ENCODE measurements at places on chromosomes 5 and 9.
A peak's percentile ranks its signal among the peaks of the same experiment; 100 is the strongest.

- DNase-seq, result no peak
These were observed 353 bp downstream of the ACSL6 start for GRCh38 chr5:132010989-132011621.

- DNase-seq, result no peak
These were observed 120.9 kb downstream of the SSBP2 start for GRCh38 chr5:81629986-81630385.

- DNase-seq, result peak; percentile 56
These were observed 70.9 kb downstream of the SPRY4 start for GRCh38 chr5:142253938-142254337.

DNA sequence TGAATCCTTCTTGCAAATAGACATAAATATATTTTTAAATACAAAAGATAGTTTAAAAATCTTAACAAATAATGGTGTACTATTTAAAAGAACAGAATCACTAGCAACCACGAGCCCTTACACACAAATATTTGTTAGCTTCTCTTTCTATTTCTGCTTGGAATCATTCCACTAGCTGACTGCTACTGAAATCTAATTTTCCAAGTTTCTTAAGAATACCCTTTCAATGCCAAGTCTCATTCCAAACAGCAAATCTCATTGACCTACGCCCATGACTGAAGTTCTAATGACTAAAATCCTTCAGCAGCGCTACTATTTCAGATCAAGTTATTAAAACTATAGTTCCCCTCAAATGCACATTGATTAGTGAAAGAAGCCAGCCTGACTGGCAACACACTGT is 13.2 kb upstream of the PPP1R2B start:
- DNase-seq, result no peak

DNA sequence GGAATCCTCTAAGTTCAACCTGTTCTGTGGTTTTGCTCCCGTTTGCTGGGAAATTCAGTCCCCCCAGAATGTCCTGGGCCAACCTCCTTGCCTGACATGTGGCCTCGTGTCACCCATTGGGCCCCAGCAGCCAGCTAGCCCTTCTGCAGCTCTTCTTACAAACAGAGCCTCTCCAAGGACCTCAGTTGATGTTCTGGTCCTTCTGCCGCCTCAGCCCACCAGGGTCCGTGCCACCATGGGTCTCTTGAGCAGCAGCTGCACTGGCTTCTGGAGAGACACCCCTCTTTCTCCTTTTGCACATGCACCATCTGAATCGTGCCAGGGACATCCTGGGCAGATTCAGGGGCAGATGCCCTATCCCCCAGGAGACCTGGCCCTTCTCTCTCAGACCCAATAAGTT is 85.0 kb downstream of the LMX1B start:
- no peak for DNase-seq

GRCh38 chr5:149117970-149118369 is 23.3 kb upstream of the ABLIM3 start:
- DNase-seq, result no peak

DNA sequence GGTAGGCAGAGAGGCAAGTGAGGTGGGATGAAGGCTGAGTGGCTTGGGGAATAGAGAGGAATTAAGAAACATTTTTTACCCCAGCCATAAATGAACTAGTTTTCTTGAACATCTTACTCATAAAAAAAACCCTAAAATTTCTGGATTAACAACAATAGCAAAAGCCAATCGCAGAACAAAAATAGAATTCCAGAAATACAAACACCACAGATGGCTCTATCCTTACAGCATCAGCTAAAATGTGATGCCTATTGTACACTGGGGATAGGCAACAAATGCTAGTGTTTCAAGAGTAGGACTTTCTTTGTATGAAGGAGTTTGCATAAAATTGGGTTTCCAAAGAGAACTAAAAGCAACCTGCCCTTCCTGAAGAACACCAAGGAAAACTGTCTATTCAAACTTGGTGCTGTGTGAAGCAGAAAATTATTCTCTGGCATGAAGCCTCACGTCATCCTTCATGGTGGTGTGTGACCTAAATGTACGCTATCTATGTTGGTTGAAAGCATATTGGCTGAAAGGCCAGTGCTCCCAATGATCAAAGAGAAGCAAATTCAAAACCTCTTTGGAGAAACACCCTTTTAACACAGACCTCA is 82.9 kb downstream of the JAKMIP2 start:
- DNase-seq, result no peak

- DNase-seq, result no peak
These were observed 1983.5 kb upstream of the C9orf72 start for GRCh38 chr9:29556746-29557145.

GRCh38 chr5:165617491-165617890 is 2112.1 kb downstream of the MAT2B start:
- DNase-seq, result peak; percentile 67

DNA sequence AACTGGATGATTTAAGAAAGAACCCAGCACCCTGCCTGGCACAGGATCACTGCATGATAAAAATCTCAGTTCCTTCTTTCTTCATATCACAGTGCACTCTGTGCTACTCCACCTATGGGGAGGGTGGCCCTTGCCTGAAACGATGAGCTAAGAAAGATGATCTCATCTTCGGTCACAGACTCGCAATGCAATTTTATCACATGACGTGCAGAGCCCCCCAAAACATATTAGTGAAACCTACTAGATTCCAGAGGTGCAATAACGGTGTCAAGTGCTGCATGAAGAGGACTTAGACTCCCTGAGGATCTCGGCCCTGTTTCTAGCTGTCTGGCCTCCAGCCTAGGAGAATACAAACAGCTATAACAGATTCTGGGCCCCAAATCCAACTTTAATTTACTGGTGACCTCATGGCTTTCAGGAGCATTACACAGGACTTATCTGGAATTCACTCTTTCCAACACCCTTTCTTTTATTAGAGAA is 104.0 kb downstream of the EBF1 start:
- DNase-seq, result no peak

GRCh38 chr5:59799668-59800346 is 93.7 kb downstream of the PDE4D start:
- no peak for DNase-seq

- peak; percentile 37 for DNase-seq
These were observed 646 bp downstream of the SWI5 start for GRCh38 chr9:128276574-128277270.

DNA sequence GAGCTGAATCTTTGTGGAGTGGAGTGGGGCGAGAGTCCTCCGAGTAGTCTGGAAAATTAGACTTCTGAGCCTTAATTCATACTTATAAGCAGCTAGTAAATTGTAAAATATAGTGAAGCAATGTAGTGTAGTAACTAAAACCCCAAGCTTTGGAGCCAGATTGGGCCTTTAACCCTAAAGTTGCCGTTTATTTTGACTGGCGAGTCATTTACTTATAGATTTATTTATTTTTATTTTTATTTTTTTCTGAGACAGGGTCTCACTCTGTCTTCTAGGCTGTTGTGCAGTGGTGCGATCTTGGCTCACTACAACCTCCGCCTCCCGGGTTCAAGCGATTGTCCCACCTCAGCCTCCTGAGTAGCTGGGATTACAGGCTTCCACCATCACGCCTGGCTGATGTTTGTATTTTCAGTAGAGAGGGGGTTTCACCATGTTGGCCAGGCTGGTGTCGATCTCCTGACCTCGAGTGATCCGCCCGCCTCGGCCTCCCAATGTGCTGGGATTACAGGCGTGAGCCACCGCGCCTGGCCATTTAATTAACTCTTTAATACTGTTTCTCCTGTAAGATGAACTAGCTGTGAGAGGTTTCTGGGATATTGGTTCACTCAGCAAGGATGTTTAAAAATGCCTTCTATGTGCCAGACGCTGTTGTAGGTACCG is 687 bp upstream of the RPS23 start:
- DNase-seq, result no peak

DNA sequence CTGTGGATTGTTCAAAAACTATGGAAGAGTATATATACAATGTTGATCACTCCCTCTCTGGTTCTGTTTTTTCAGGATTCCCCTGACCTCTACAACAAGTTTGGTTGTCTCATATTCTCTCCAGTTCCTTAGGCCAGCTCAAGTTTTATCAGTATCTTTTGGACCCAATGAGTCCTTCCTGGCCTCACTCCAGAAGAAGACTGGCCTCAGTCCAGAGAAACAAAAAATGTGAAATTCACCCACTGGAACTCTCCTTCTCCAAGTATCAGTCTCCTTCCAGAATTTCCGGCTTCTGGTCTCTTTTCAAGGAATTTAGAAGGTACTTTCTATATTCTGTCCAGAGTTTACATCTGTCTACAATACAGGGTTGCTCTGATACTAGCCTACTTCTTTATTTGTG is 537.8 kb upstream of the FTMT start:
- no peak for DNase-seq

- no peak for DNase-seq
These were observed 2.7 kb downstream of the MLLT3 start for GRCh38 chr9:20619487-20620200.

Data from fibroblast of lung (primary cell).